Left hindlimb (tissue), 1 donor: ENCODE measurements at places on chromosomes 2 and 18.

DNA sequence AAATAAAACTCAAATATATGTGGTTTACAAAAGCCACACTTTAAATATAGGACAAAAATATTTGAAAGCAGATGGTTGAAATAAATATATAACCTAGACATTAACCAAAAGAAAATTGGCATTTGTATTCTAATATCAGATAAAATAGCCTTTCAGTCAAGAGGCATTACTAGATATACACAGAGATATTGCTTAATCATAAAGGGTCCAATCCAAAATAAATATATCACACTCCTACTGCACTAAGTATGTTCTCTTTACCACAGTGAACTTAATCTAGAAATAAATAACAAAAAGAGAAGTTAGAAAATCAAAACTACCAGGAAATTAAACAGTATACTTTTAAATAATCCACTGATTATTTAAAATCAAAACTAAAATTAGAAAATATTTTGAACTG is 34.2 kb upstream of the KCNJ3 start:
- no peak for DNase-seq

DNA sequence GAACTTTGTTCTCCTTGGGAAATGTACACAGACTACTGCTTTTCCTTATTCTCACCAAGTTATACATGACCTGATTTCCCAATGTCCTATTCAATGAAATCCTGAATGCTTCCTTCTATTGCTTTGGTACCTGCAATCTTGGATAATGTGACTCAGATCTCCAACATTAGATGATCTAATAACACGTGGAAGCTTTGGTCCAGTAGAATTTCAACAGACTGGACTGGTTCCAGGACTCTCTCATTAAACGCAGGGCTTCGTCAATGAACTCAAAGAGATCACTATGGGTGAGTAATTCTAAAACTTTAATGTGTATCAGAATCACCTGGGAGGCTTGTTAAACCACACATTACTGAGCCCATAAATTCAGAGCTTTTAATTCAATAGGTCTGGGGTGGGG is 413.6 kb upstream of the KCNH7 start:
- DNase-seq: no peak

- no peak for DNase-seq
These were observed 68.6 kb upstream of the COL5A2 start for GRCh38 chr2:189248141-189248540.

- DNase-seq: no peak
These were observed 38.5 kb downstream of the PARD3B start for GRCh38 chr2:204583773-204584172.

GRCh38 chr2:144267239-144267638 is 252.7 kb downstream of the ZEB2 start:
- no peak for DNase-seq

DNA sequence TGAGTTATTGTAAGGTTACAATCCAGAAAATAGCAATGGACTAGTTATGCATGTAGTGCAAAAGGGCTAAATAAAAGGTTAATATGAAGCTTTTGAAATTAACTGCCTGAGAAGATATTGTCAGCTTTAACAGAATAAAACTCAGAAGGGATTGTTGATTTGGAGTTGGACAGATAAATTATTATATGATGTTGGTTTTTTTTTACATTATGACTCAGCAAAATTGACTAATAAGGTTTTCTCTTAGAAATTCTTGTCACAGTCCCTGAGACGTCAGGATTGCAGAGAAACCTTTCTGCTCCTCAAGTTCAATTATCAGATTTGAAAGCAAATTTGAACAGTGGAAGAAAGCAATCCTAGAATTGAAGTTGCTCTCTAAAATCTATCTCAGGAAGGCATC is 946.9 kb downstream of the CBLN2 start:
- DNase-seq: no peak

GRCh38 chr2:226771067-226771466 is 28.6 kb downstream of the IRS1 start:
- DNase-seq: no peak

DNA sequence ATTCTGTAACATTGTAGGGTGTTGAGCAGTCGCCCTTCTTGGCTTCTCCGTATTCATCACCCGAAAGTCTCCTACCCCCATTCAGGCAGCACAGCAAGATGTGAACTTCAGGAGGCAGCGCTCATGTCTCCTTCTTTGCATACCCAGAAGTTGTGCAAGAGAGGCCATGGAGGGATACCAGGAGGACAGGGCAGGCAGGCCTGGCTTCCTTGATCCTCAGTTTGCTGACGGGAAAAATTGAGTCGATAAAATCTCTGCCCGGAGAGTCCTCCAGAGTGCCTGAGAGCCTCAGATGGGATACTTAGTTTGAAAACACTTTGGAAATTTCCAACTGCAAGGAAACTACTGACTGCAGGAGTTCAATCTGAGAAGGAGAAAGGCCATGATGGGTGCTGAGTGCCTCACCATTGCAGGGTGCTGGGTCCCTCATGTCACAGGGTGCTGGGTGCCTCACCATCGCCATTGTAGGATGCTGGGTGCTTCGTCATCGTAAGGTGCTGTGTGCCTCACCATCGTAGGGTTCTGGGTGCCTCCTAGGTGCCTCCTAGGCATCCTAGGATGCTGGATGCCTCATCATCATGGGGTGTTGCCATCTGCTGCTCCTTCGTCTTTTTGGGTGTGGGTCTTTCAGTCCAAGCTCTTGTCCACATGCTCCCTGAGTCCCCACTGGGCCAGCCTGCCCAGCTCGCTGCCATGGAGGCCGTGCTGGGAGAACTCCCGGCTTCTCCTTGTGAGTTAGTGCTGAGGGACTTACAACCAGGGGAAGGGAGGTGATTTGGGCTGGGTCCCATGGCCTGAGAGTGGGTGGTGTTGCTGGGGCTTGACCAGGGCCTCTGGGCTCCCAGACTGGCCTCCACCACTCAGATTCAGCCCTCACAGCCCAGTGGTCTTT is 162.4 kb downstream of the DDX1 start:
- DNase-seq: no peak

GRCh38 chr18:37299471-37300304 is 265.9 kb downstream of the CELF4 start:
- DNase-seq: peak; percentile 87

- DNase-seq: no peak
These were observed 368.6 kb upstream of the TFPI start for GRCh38 chr2:187922846-187923245.

- no peak for DNase-seq
These were observed 10.0 kb upstream of the ALLC start for GRCh38 chr2:3647831-3648651.
